Hepatic stellate cell (primary cell): ENCODE measurements at places on chromosomes 5 and 9.
A peak's percentile ranks its signal among the peaks of the same experiment; 100 is the strongest.

- no peak for DNase-seq
These were observed 125.6 kb downstream of the TRIO start for GRCh38 chr5:14268738-14269137.

- DNase-seq = no peak
These were observed 59.2 kb downstream of the ARHGEF37 start for GRCh38 chr5:149640350-149640999.

DNA sequence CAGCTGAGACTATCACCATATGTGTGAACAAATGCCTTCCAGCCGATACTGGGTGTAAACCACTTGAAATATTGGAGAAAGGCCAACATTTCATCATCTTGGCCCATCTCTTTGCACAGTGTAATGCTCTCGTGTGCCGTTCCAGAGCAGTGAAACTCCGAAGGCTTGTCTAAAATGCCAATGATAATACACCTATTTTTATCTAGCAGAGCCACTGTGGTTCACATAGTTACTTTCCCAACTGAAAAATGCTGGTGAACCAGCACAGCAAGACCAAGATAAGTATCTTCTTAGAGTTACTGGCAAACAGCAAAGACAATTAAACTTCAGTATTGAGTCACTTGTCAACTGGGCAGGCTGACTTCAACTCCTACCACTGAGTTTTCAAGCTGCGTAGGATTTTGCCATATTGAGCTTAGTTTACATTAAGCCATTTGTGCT, 379.9 kb upstream of the ACTBL2 start:
- DNase-seq = no peak

- DNase-seq = no peak
These were observed 65.2 kb downstream of the PPARGC1B start for GRCh38 chr5:149795360-149795759.

- no peak for DNase-seq
These were observed 35.3 kb downstream of the PFDN1 start for GRCh38 chr5:140267559-140268018.

- DNase-seq = no peak
These were observed 342.9 kb downstream of the BNC2 start for GRCh38 chr9:16527573-16527972.

DNA sequence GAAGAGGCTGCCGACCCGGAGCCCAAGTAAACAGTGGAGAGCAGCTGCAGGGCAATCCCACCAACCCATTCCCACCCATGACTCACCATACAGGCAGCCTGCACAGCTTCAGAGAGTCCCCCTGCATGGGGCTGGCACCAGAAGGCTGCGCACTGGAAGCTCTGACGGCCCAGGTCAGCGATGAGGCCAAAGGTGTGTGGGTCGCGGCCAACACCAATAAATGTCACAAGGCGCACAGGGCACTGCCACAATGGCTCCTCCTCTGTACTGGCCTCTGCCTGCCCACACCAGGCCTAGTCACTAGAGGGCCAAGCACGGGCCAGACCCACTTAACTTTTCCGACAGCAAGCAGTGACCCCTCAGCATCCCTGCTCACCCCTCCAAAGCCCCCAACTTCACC, 3.0 kb upstream of the SRA1 start:
- DNase-seq = no peak

GRCh38 chr9:6641056-6641455, 4.5 kb downstream of the GLDC start:
- no peak for DNase-seq

DNA sequence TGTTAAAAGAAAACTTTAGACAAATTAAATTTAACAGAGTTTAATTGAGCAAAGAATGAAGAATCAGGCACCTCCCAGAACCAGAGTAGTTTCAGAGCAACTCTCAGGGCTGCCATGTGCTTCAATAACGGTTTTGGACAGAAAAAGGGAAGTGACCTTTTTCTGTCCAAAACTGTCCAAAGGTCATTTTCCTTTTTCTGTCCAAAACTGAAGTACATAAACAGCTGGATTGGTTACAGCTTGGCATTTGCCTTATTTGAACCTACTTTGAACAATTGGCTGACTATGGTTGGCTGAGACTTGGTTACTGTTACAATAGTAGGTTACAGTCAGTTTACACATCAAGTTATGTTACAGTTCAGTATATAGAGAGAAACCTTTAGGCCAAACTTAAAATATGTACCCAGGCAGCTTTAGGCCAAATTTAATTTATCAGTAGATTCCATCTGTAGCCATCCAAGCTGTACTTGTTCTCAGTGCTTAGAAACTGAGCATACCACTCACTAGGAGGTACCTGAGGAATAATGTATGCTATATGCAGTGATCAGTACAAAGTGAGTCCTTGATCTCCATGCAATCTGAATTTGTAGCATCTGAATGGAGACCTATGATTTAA, 44.0 kb downstream of the C9orf85 start:
- no peak for DNase-seq

DNA sequence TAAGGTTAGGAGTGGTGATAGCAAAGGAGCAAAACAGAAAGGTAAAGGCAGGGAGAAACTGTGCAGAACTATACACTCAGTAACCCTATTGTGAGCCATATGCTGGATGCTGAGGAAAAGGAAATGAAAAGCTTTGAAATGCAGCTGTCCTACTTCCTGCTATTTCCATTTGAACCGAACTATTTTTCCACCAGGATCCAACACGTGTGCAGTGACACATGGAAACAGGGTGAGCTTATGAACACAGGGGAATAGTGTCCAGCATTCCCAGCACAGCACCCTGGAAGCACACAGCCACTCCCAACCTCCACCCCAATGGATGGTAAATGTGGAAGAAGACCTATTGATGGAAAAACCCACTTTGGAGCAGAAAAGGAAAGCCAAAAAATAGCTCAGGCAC, 69.0 kb upstream of the SLC12A2 start:
- no peak for DNase-seq

- DNase-seq = no peak
These were observed 55.3 kb upstream of the TGFBR1 start for GRCh38 chr9:99049641-99050040.

DNA sequence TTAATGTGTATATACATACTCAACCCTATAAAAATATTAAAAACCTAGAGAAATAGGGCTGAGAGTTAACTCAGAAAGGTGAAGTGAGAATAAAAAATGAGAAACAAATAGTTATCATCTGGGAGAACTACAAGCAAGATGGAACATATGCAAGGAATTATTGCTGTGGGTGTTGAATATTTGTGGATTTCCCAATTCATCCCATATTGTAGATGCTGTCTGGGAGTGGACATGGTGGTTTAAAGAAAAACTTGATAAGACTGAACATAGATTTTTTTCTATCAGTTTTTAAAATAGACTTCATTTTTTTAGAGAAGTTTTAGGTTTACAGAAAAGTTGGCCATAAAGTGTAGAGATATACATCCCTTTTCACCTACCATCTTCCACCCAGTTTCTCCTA, 263.5 kb downstream of the SPATA31D1 start:
- no peak for DNase-seq

DNA sequence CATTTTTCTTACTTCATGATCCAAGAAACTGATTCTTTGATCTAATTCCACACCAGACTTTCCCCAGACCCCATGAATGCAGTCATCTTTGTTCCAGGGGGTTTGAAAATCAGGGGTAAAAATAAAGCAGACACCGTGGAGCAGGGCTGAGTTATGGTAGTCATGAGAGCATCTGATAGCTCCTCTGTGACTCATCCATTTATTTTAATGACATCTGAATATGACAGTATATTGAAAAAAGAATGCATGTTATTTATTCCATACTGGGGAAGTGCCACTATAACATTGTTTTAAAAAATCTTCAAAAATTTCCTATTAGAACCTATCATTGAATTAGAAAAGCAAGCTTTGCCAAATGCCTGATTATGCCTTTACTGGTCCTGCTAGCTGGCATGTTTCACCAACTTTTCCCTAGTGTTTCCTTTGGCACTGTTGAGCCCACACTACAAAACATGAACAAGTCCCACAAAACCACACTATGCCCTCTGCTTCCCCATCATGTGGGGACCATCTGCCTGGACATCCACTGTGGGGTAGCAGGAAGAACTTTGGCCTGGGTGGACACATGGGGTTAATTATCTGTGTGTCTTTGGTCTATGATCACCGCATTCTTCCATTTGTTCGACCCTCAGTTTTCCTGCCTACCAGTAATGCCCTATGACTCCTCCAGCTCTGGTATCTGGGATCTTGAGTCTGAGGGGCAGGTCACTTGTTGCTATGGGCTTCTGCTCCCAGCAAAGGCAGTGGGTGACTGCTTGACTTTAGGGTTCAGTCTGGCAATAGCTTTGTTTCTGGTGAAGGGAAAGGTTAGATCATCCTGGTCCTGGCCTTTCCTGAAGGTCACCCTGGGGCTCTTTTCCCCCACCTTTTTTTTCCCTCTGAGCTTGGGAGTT, 82.7 kb upstream of the PANK3 start:
- no peak for DNase-seq

- DNase-seq = peak; percentile 77
These were observed 71.2 kb downstream of the RAPGEF1 start for GRCh38 chr9:131668439-131669268.
